ENCODE measurements at places on chromosomes 4 and X.
A peak's percentile ranks its signal among the peaks of the same experiment; 100 is the strongest.

- no peak for DNase-seq
Measured at GRCh38 chrX:51665981-51666380, 16.6 kb downstream of the CENPVL2 start.

GRCh38 chr4:1533501-1534064 lies 127.3 kb upstream of the NKX1-1 start:
- DNase-seq = no peak

DNA sequence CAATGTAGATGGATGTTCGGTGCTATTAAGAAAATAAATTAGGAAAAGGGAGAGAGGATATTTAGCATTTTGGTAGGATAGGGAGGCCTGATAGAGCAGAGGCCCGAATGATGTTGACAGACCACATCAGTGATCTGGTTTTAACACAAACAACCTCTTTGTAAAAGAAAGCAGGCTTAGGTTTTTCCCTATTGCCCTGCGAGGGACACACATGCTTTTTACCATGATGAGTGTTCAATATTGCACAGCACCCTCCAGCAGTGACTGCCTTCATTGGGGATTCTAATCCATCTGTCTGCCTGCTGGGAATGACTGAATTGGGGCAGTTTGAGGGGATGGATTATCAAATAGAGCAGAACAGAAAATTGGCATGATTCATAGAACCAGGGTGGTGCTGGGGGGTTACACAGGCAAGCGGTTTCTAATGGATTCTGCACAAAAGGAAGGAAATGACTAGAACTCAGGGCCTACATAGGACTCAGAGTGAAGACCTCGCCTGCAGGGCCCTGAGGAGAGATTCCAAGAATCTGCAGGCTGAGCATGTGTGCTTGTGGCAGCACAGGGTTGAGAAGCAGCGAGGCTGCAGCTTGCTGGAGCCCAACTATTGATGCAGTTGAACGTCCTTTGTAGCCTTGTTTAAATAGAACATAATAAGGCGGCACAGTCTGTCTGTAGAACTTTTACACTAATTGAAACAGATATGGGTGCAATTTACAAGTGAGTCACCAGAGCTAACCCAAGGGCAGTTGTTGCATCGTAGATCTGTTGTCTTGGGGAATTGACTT lies 58.0 kb downstream of the RHOH start:
- DNase-seq = no peak

DNA sequence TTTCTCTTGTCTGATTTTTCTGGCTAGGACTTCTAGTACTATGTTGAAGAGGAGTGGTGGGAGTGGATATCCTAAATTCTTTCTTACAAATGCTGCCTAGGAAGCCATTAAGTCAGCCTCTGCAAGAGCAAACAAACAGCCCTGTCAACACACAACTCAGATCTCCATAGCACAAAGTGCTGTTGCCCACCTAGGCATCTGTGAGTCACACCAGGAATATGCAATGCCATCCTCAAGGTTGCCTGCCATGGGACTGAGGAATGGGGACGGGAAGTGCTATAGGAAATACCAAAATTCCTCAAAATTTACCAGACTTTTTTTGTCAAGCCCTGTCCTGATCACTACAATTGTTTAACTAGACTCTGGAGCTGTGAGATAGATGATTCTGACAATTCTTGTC lies 466.9 kb downstream of the FSTL5 start:
- DNase-seq = no peak

DNA sequence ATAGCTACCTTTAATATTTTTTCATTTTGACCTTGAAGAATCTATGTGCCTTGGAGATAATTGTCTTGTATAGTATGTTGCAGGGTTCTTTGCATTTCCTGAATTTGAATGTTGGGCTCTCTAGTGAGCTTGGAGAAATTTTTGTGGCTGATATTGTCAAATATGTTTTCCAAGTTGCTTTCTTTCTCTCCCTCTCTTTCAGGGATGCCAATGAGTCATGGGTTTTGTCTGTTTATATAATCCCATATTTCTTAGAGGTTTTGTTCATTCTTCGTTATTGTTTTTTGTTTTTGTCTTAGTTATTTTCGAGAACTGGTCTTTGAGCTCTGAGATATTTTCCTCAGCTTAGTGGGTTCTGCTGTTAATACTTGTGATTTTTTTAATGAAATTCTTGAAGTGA lies 20.7 kb downstream of the RAB40AL start:
- no peak for DNase-seq

GRCh38 chr4:101604976-101605375 lies 185.6 kb upstream of the BANK1 start:
- DNase-seq = no peak

- DNase-seq = no peak
Measured at GRCh38 chr4:110268352-110268751, 69.9 kb upstream of the ELOVL6 start.

DNA sequence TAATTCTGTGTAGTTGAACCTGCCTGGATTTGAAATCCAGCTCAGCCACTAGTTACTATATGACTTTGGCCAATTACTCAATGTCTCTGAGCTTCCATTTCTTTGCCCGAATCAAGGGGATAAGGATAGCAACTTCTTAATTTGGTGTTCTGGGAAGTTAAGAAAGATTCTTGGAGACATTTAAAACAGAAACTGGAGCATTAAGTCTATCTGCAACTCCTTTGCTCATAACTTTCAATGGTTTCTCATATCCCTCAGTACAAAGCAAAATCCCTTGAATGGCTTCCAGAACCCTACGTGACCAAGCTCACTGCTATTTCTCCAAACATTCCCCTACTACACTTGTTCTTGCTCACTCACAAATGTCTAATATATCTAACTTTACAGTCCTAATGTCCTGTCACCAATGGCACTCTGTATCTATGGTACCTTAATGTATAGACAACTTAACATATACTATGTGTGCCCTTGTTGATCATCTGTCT lies 849.1 kb upstream of the SLIT2 start:
- DNase-seq = no peak

GRCh38 chr4:25863831-25864418 lies 1.1 kb upstream of the SEL1L3 start:
- no peak for DNase-seq

DNA sequence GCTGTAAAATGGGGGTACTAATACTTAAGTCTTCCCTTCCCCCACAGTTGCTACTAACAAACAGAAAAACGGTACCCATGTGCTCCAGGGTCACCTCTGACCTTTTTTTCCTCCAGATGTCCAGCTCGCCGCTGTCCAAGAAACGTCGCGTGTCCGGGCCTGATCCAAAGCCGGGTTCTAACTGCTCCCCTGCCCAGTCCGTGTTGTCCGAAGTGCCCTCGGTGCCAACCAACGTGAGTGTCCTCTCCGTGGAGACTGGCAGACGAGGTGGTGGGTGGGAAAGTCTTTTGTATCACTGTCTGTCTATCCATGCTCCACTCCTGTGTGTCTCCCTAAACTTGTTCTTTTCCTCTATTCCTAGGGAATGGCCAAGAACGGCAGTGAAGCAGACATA lies 5.1 kb downstream of the UBA1 start:
- DNase-seq = no peak

- no peak for DNase-seq
Measured at GRCh38 chr4:138658518-138658917, 357.1 kb upstream of the NOCT start.

DNA sequence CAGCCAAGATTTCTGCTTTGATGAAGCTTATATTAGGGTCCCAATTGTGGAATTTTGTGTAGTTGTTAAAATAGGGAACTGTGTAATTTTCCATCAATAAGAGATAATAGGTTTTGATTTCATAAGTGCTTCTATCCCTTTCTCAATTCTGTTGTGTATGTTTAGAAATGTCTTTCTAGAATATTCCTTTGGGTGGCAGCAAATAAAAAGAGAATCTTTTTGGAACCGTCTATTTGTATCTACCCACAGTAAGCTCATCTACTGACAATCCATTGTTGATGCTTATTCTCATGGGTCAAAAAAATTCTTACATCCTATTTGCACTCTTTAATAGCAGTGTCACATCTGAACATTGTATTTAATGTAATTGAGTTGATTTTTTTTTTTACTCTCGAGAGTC lies 61.7 kb downstream of the TMA16 start:
- DNase-seq = no peak

- DNase-seq = peak; percentile 15
Measured at GRCh38 chr4:41181037-41181436, 33.3 kb downstream of the APBB2 start.

DNA sequence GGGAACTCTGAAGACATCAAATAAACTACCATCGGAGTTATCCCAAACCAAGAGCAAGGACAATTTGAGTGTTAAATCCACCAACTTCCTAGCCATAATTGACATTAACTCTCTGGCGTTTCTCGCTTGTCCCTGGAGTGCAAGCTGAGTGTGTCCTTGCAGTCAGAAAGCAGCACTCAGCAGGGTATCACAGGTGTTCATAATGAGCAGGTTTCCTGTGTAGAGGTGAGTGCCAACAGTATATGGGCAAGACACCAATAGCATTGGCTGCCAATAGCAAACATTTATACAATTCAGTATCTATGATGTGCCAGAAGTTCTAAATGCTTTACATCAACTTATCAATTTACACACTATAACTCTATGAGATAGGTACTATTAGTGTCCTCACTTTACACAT lies 11.2 kb downstream of the BLTP1 start:
- DNase-seq = no peak

GRCh38 chr4:77092975-77093374 lies 17.2 kb upstream of the CCNI start:
- DNase-seq = no peak

GRCh38 chr4:54082168-54082567 lies 17.8 kb upstream of the CHIC2 start:
- no peak for DNase-seq

GRCh38 chr4:152087335-152087734 lies 326.5 kb upstream of the GATB start:
- DNase-seq = no peak

- DNase-seq = peak; percentile 18
Measured at GRCh38 chrX:28586286-28586685, 960 bp upstream of the IL1RAPL1 start.

DNA sequence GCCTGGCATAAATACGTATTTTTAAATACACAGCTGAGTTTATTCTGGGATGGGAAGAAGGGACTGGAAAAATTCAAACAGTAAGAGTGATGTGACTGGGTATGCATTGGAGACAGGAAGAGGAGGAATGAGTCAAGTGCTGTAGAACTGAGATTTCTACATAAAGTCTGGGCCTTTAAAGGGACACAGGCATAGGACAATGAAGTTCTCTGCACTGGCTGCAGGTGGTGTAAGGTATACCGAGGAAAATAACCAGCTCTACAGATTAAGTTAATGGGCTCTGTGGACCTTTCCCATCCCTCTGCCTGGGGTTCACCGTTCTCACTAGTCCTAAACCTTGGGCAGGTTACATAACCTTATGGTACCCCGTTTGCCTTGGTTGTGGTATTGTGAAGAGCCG lies 68.7 kb downstream of the DHX15 start:
- no peak for DNase-seq

DNA sequence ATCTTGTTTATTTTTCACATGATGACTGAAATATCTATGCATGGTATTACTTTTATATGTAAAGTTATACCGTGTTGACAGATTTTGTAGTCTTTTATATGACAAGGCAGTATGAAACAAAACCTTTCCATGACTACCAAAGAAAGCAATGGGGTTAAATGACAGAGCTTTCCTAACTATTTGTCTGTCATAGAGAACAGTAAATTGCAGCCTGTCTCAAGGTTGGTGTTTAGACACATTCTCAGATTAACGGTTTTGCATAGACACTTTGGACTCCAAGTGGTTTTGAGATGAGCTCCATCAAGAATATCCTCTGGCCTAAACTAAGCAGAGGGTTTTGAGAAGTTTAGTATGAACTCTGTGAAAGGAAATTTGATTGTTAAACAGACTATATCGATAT lies 180.7 kb upstream of the TENM3 start:
- no peak for DNase-seq

DNA sequence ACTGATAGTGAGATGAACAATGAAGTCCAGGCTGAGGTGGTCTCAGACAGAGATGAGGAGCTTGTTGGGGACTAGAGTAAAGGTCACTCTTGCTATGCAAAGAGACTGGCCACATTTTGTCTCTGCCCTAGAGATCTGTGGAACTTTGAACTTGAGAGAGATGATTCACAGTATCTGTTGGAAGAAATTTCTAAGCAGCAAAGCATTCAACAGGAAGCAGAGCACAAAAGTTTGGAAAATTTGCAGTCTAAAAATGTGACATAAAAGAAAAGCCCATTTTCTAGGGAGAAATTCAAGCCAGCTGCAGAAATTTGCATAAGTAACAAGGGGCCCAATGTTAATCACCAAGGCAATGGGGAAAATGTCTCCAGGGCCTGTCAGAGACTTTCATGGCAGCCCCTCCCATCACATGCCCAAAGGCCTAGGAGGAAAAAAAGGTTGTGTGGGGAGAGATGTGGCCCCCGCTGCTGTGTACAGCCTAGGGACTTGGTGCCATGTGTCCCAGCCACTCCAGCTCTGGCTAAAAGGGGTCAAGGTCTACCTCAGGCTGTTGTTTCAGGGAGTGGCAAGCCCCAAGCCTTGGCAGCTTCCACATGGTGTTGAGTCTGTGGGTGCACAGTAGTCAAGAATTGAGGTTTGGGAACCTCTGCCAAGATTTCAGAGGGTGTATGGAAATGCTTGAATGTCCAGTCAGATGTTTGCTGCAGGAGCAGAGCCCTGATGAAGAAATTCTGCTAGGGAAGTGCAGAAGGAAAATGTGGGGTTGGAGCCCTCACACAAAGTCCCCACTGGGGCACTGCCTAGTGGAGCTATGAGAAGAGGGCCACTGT lies 262.8 kb downstream of the DKK2 start:
- DNase-seq = no peak

DNA sequence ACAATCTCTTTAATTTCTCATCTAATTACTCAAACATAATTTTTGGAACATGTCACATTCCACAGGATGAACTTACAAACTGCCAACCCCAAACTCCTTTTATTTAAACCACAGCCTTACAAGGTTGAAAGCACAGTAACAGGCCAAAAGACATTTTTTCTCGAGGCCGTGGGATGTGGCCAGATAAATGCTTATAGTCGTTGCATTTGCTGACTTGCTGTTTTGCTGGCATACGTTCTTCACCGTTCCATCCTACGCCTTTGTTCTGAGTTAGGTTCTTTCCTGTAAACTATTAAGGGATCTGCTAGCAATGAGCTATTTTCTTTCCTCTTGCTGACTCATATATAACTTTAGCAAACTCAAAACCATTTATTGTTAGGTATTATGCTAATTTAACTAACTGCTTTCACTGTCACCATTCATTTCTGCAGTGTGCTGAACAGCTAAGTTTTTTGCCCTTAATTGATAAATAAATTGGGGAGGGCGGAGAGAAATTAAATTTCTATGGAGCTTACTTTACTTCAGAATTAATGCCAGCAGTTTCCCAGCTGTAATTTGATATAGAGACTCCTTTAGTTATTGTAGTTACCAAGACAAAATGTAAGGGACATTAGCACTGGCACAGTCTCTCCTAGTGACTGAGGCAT lies 135.1 kb upstream of the PACRGL start:
- DNase-seq = no peak

DNA sequence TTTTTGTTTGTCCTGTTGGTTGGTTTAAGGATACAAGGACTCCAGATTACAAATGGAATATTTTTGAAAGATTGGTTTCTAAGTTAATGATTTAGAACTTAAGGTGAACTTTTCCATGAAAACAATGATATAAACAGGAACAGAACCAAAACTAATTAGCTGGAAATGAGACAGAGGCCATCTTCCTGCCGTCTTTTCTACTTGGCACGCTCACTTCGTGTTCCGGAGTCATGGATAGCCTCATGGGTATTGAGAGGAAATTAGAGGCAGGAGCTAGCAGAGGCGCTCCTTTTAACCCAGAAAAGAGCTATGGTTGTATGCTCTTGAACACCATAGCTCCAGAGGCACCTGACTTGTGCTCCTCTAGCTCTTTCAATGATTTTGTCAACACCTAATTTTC lies 2.4 kb downstream of the FAM241A start:
- no peak for DNase-seq

Data from amygdala (tissue), 56 donors.